ENCODE measurements at places on chromosomes 6 and 20.

- no peak for DNase-seq
These were observed 1170.0 kb upstream of the CITED2 start for GRCh38 chr6:140544431-140544830.

DNA sequence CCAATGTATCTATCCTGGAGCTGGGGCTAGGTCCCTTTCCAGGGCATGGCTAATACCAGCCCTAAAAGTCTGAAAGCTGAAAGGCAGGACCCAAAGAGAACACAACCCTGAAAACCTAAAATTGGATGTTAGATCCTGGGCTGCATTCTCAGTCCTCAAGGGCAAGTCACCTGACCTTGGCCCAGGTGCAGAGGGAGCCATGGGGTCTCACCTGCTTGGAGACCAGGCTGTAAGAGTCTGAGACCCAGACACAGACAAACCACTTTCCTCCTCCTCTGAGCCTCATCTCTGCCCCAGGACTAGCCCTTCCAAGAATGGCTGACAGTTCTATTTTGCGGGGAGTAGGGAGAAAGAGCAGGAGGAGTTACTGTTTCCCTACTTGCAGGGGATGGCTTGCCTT is 60.0 kb downstream of the EFCAB8 start:
- no peak for DNase-seq

DNA sequence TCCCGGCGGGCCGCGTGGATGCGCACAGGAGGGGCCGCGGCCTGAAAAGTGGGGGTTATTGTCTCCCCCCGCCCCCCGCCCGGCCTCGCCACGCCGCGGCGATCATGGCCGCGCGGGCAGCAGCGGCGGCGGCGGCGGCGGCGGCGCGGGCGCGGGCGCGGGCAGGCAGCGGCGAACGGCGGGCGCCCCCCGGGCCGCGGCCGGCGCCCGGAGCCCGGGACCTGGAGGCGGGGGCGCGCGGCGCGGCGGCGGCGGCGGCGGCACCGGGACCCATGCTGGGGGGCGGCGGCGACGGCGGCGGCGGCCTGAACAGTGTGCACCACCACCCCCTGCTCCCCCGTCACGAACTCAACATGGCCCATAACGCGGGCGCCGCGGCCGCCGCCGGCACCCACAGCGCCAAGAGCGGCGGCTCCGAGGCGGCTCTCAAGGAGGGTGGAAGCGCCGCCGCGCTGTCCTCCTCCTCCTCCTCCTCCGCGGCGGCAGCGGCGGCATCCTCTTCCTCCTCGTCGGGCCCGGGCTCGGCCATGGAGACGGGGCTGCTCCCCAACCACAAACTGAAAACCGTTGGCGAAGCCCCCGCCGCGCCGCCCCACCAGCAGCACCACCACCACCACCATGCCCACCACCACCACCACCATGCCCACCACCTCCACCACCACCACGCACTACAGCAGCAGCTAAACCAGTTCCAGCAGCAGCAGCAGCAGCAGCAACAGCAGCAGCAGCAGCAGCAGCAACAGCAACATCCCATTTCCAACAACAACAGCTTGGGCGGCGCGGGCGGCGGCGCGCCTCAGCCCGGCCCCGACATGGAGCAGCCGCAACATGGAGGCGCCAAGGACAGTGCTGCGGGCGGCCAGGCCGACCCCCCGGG is 637 bp downstream of the ARID1B start:
- DNase-seq, result no peak

GRCh38 chr6:152893187-152893586 is 89.7 kb downstream of the FBXO5 start:
- no peak for DNase-seq

GRCh38 chr6:136290410-136291010 is 864 bp upstream of the BCLAF1 start:
- no peak for DNase-seq

Measured in hypothalamus (tissue), 51 donors.